Sigmoid colon (tissue), 7 donors: ENCODE measurements at places on chromosomes 12 and 14.

- DNase-seq, result no peak
Measured at GRCh38 chr12:54033980-54034784, 1.3 kb downstream of the HOXC5 start.

- no peak for DNase-seq
Measured at GRCh38 chr14:84401631-84402030, 1128.3 kb upstream of the FLRT2 start.

DNA sequence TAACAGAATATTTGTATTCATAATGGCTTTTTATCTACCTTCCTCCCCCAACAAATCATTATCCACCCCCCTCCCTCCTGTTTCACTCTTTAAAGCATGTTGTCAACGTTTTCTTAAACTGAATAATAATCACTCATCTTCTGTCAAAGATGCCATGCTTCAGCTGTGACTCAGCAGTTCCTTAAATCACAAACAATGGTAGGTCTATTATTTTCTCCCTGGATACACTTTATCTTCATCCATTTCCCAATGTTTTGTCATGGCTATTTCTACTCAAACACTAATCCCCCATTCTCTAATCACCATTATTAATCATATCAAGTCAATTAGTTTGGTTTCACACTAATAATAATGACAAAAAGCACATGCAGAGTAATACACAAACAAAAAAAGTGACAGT is 6.5 kb downstream of the CLEC12B start:
- DNase-seq, result no peak

DNA sequence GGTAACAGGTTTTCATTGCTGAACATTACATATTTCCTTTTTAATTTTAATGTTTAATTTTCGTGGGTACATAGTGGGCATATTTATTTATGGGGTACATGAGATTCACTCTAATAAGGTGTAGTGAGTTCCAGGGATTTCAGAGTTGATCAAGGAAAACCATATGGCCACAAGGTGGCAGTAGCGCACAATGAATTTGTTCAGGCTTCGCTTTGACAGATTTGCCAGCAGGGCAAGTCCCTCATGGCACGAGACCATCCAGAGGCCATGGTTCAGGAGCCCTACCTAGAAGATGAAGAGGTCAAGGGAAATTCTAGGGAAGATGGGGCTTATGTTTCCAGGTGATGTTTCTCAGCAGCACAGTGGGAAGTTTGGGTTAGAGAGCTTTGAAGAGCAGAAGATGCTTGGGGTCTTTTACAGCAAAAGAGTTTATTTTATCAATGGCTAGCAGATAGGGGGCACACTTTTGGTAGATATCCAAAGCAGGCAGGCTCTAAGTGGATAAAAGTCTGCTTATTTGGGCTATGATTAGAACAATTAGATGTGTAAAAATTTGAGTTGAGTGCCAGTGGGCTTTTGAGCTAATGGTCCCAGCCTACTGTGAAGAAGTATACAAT is 1004.4 kb downstream of the AACS start:
- no peak for DNase-seq
